ENCODE measurements at places on chromosomes 3 and 15.

- peak; percentile 72 for DNase-seq
Observed at GRCh38 chr3:58628823-58629562, 37.6 kb downstream of the FAM3D start.

DNA sequence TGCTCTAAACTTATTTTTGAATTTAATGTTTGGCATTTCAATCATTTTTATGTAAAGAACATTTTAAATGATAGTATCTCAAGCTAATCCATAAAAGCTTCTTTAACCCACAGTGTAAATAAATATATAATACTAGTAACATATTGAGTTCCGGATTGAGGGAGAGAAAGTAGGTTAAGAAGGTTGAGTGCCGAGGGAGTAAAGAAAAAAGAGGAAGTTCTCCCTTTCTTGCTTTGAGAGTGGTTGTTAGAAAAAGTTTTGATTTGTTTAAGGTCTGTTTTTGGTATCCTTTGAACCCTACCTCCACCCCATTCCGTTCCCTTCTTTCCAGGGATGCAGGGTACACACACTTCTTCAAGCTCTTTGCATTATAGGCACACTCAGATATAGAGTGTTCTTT is 130.8 kb downstream of the VPS8 start:
- no peak for DNase-seq

DNA sequence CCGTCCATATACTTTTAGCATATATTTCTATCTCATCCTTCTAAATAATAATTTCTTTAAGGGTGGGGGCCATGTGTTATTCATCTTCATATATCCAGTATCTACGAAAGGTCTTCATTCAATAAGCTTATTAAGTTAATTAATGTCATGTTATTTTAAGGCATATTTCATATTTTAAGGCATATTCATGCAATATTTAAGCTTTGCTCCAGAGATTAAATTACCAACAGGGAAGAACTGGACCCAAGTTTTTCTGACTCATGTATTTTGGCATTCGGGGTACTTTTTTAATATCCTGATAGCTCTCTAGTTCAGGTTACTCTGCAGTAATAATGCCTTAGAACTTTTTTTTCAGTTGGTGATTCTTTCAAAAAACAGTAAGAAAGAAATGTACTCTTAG is 27.4 kb downstream of the PHC3 start:
- DNase-seq = peak; percentile 11

- no peak for DNase-seq
Observed at GRCh38 chr3:166582236-166582635, 745.0 kb upstream of the BCHE start.

- DNase-seq = no peak
Observed at GRCh38 chr15:76861815-76862397, 43.2 kb downstream of the SCAPER start.

DNA sequence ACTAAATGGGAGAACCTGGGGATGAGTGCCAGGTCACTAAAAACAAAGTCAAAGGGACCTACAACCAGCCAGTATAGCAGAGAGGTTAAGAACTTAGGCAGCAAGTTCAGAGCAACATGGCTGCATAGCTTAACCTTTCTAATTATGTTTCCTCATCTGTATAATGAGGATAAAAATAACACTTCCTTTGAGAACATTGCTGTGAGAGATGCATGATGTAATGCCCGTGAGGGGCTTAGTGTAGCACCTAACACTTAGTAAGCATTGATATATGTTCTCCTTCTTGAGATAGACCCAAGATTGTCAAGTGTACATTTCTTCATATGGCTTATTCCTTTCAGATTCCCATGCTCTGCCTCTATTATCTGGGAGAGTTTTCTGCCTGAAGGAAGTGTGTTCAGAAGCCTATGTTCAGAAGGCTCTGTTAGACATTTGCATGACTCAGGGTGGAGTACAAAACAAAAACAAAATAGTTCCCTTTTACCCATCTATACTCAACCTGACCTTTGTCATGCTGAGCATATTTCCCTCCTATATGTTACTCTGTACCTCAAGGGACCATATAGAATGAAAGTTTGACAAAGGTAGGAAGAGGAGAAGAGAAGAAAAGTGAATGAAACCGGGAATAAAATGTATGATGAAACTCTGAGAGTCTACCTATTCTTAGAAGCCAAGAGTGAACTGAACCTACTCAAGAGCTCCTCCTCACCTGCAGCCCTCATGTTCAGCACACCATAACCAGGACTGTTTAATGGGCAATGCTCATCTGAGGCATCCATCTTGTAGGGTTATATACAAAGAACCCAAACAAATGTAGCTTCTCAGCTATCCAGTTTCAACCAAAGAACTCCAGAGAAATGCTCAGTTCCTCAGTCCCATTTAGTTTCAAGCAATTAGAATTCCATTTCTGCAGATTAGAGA is 70.7 kb upstream of the KCNMB2 start:
- no peak for DNase-seq

- no peak for DNase-seq
Observed at GRCh38 chr3:99952306-99952705, 134.6 kb downstream of the CMSS1 start.

GRCh38 chr3:194028434-194029004 is 107.4 kb upstream of the HES1 start:
- DNase-seq = no peak

DNA sequence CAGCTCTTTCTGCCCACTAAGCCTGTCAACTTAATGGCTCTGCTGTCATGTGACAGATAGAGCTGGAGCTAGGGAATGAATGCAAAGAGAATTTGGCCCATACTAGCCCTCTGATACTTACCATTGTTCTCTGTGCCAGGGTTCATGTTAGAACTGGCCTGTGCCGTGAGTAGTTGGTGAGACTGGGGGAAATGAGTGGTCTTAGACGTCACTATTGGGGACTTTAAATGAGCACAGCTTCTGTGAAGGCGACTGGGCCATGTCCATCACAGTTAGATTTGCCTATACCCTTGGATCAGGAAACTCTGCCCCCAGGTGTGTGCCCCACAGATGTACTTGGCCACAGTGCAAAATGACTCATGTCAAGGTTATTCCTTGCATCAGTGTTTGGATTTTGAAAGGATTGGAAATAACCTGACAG is 124.9 kb downstream of the PTPRG start:
- no peak for DNase-seq

- DNase-seq = no peak
Observed at GRCh38 chr15:101215681-101216080, 36.2 kb downstream of the CHSY1 start.

- DNase-seq = no peak
Observed at GRCh38 chr3:41163421-41163820, 35.9 kb upstream of the CTNNB1 start.

DNA sequence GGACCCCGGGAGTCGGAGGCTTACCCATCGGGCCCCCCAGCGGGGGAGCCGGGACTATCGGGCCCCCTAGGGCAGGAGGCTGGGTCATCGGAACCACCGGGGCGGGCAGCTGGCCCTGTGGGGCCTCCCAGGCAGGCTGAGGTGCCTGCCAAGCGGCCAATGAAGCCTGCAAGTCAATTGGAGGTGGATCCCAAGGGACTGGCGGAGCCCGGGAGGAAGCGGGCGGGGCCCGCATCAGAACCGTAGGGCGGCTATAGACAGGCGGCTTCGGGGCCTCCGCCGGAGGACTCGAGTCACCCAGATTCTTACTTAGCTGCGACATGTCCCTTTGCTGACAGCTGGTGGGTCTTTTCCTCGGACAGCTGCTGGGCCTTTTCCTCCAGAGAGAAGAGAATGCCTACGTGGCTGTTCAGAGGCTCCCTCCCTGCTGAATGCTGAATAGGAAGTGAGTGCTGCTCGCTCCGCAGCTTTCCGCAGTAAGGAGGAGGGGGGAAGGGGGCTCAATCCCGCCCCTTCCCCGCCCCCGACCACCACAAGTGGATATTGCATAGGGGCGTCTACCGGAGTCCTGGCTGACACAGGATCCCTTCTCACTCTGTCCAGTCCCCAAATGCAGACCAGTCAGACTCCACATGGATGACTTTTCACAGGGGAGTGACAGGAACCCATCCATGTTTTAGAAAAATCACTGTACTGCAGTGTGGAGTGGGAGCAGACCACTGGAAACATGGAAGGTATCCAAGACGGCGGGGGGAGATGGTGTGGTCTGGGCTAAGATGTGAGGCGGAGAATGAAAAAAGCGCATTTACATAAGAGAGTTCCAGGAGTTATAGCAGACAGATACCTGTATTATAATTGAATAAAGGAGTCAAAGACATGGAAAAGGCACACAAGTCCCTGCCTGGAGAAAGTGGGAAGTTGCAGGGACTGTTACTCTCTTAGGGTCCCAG is at the start of gene MAGEL2:
MAGEL2 (minus strand) TSS at position 447 of the 950 bp plus-strand sequence; CDS start at position 322, 125 bp downstream.
- DNase-seq = no peak

DNA sequence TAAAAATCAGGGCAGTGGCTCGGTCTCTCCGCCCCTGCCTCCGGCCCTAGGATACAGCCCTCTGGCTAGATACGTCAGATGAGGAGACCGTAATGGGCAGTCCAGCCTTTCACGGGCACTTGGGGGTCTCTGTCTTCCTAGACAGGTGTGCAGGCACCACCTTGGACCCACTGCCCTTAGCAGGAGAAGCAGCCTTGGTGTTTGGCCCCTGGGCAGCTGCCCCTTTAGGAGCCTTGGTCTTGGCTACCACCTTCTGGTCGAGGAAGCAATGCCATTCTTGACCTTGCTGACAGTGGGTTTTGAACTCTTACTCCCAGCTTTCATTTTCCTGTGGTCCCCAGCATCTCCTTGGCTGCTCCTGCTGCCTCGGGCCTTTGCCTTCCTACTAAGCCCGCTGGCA is 149.7 kb upstream of the FRMD4B start:
- no peak for DNase-seq

- no peak for DNase-seq
Observed at GRCh38 chr15:44370830-44371229, 56.6 kb upstream of the CTDSPL2 start.

GRCh38 chr3:65028024-65028423 is 340.2 kb upstream of the ADAMTS9 start:
- DNase-seq = no peak

GRCh38 chr3:128237348-128238183 is 84.3 kb downstream of the EEFSEC start:
- DNase-seq = no peak

GRCh38 chr3:126435456-126436315 is 40.0 kb downstream of the ZXDC start:
- DNase-seq = no peak

- no peak for DNase-seq
Observed at GRCh38 chr3:37391679-37392078, 217.3 kb upstream of the LRRFIP2 start.

GRCh38 chr3:157247391-157247790 is 87.4 kb upstream of the CCNL1 start:
- no peak for DNase-seq

DNA sequence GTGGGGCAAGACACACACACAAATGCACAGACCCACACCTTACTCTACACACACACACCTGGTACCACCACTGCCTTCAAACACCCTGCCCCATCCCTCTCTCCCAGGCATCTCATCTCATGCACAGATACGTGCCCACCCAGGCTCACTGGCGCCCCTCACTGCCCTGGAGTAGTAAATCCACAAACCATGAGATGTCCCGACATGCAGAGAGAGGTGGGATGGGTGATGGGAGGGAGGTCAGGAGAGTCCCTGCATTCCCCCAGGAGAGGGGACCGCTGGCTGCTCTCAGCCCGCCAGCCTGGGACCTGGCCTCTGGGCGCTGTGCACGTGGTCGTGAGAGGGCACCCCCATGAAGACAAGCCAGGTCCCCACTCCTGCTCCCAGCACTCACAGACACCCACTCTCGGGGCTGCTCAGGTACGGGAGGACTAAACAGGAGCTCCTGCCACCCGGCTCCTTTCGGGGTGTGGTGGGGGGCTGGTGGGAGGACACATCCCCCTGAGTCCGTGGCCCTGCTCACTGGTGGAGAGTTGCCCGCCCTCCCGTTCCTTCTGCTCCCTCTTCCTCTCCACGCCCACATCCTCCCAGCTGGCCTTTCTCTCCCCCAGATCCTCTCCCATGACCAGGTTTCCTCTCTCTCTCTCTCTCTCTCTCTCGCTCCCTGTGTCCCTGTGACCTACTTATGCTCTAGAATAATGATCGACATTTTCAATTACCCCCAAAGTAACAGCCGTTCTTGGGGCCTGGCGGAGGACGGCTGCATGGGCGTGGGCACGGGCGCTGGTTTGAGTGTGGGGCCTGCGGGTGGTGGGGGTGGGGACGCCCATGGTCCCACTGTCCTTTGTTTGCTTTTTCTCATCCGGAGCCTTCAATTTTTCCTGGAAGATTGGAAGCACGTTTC is 18.9 kb upstream of the CSPG4 start:
- no peak for DNase-seq

GRCh38 chr15:40594429-40594836 is 384 bp downstream of the KNL1 start:
- DNase-seq = peak; percentile 22

GRCh38 chr15:28021281-28022039 is 77.7 kb downstream of the OCA2 start:
- DNase-seq = no peak

- no peak for DNase-seq
Observed at GRCh38 chr3:70684701-70685100, 372.3 kb upstream of the MDFIC2 start.

GRCh38 chr3:152151216-152151876 is 117.4 kb upstream of the MBNL1 start:
- DNase-seq = no peak

DNA sequence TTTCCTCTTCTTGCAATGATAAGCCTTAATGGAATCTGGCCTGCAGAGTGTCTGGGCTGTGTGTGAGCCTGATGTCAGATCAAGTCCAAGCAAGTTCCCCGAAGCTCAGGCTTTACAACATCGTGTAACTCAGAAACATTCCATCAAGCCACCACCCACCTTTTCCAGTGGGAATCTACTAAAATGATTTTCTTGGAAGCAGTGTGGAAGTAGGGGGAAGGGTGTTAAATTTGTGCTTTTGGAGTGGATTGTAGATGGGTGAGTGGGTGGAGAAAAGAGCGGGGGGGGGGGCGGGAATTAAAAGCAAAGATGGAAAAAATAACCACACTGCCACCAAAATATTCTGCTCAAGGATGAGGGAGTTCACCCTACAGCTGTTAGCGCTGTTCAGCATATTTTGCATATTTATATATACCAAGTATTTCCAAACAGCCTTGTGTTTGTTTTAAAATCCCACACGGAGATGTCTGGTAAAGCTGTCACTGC is 53.6 kb downstream of the VGLL3 start:
- peak; percentile 38 for DNase-seq

- no peak for DNase-seq
Observed at GRCh38 chr3:33791477-33792166, 6.8 kb upstream of the PDCD6IP start.

GRCh38 chr3:38998086-38998485 is 53.7 kb downstream of the SCN11A start:
- no peak for DNase-seq

DNA sequence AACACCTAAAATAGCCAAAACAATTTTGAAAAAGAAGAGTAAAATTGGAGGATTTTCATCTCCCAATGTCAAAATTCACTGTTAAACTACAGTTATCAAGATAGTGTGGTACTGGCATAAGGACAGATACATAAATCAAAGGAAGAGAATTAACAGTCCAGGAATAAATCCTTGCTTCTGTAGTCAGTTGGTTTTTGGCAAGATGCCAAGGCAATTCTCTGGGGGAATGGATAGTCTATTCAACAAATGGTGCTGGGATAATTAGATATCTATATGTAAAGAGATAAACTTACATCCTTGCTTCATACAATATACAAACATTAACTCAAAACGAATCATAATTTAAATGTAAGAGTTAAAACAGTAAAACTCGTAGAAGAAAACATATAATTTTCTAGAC is 57.9 kb upstream of the SELENOK start:
- no peak for DNase-seq

Measured in amniotic stem cell (primary cell).